ENCODE measurements at places on chromosomes 11 and 22.
A peak's percentile ranks its signal among the peaks of the same experiment; 100 is the strongest.

- DNase-seq: no peak
Observed at GRCh38 chr11:120645639-120646038, 134.1 kb downstream of the GRIK4 start.

- DNase-seq: no peak
Observed at GRCh38 chr11:89327885-89328284, 150.2 kb downstream of the TYR start.

GRCh38 chr11:133809569-133810491 lies 35.5 kb downstream of the SPATA19 start:
- DNase-seq: no peak

DNA sequence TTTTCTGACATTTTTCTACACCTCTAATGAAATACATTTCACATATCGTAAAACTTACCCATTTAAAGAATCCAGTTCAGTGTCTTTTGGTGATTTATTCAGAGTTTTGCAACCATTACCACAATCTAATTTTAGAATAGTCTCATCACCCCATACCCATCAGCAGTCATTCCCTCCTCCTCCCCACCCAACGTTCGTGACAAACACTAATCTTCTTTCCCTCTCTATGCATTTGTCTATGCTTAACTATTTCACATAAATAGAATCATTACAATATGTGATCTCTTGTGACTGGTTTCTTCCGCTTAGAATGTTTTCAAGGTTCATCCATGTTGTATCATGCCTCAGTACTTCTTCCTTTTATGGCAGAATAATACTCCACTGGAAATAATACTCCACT lies 9.5 kb downstream of the TTC28 start:
- no peak for DNase-seq

- DNase-seq: no peak
Observed at GRCh38 chr11:92775003-92775676, 194.3 kb upstream of the MTNR1B start.

GRCh38 chr22:17802822-17803221 lies 28.6 kb upstream of the BID start:
- no peak for DNase-seq

DNA sequence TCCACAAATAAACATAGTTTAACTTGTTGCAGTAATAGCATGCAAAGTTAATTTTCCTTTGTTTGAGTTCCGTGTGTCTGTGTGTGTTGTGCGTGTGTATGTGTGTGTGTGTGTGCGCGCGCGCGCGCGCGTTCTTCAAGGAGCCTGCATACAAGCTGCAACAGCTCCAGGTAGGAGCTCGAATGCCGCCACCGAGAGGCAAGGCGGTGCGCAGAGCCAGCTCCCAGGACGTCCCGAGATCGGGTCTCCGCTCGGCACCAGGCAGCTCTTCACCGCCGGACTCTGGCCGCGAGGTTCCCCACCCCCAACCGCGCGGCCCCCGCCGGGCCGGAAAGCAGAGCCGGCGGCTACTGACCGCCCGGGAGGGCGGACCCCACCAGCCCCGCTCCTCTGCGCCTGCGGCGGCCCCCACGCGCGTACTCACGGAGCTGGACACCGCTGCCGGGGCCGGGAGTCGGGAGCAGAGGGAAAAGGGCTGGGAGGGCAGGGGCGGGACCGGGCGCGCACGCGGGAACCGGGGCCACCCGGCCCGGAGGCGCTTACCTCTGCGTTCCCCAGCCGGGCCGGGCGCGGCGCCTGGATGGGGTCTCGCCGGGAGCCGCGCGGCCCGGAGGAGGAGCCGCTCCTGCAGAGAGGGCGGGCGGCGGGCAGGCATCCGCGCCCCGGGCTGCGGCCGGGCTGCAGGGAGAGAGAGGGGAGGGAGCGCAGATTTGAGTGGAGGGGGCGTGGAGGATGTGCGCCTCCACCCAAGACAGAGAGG lies 40.4 kb upstream of the AKIP1 start:
- DNase-seq: peak; percentile 24

- DNase-seq: no peak
Observed at GRCh38 chr11:2777871-2778629, 78.3 kb upstream of the KCNQ1OT1 start.

DNA sequence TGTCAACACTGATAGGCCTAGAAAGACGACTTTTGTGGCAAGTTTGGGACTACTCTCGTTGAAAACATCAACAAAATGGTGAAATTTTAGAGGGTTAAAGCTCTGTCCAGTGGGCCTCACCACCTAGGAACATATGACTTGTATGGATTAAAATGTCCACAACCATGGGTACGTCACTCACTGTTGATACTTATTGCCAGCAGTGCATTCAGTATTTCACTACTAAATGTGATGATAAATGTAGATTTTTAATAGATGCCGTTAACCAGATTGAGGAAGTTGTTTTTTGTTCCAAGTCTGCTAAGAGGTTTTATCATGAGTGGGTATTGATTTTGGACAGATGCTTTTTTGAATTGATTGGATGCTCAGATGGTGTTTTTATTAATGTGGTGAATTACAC lies 33.7 kb downstream of the POLD3 start:
- no peak for DNase-seq

DNA sequence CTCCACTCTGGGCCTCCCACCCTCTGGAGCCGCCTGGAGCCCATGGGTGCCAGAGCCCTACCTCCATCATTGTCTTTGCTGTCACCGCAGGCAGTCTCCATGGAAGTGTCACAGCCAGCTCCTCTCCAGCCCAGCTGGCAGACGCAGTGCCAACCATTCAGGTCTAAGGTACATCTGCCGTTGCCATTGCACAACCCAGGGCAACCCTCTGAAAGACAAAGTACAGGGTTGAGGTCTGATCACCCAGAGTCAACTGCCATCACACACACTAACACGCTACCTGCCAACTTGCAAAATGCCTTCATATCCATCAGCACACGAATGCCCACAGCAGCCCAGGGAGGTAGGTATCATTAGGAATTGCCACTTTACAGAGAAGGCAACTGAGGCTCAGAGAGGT lies 196.3 kb upstream of the NARS2 start:
- no peak for DNase-seq

GRCh38 chr22:36465232-36466021 lies 16.0 kb downstream of the TXN2 start:
- DNase-seq: no peak

- no peak for DNase-seq
Observed at GRCh38 chr11:47791774-47792430, 24.8 kb upstream of the FNBP4 start.

DNA sequence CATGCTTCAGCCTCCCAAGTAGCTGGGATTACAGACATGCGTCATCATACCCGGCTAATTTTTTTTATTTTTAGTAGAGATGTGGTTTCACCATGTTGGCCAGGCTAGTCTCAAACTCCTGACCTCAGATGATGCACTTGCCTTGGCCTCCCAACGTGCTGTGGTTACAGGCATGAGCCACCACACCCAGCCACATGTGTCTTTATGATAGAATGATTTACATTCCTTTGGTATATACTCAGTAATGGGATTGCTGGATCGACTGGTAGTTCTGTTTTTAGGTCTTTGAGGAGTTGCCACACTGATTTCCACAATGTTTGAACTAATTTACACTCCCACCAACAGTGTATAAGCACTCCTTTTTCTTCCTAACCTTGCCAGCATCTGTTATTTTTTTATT lies 276.2 kb downstream of the METTL15 start:
- DNase-seq: no peak

- DNase-seq: no peak
Observed at GRCh38 chr11:11241284-11241683, 111.8 kb downstream of the CSNK2A3 start.

DNA sequence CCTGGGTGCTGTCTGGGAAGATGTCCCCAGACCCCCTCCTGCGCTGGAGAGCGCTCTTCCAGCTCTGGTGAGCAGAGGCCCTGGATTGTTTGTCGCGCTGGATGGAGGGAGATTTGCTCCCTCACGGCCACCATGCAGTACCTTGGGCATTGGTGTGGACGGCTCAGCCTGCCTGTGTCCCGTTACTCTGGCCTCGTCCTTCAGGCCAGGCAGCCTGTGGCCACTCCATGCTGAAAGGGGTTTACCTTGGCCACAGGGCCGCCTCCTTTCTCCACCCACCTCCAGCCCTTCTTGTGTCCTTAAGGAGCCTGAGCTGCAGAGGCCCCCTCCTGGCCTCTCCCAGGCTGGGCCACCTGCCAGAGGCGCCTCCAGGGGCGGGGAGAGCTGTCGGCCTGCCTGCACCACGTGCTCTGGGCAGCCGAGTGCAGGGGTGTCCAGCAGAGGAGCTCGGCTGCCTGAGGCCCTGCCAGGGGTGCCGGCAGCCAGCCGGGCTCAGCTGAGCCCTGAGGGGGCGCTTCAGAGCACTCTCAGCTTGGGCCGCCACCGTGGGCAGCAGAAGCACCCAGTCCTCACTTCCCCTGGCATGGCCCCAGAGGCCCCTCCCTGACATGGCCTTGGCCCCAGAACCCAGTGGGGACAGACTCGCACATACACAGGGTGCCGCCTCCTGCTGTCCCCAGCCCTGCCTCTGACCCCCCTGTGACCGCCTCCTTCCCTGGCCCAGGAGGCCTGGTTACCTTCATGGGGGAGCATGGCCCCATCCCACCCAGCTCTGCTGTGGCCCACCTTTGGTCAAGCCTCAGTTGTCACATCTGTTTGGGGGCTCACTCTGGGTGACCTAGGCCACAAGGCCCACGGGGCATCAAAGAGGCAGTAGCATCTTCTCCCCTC lies 3.4 kb downstream of the CCND1 start:
- no peak for DNase-seq

DNA sequence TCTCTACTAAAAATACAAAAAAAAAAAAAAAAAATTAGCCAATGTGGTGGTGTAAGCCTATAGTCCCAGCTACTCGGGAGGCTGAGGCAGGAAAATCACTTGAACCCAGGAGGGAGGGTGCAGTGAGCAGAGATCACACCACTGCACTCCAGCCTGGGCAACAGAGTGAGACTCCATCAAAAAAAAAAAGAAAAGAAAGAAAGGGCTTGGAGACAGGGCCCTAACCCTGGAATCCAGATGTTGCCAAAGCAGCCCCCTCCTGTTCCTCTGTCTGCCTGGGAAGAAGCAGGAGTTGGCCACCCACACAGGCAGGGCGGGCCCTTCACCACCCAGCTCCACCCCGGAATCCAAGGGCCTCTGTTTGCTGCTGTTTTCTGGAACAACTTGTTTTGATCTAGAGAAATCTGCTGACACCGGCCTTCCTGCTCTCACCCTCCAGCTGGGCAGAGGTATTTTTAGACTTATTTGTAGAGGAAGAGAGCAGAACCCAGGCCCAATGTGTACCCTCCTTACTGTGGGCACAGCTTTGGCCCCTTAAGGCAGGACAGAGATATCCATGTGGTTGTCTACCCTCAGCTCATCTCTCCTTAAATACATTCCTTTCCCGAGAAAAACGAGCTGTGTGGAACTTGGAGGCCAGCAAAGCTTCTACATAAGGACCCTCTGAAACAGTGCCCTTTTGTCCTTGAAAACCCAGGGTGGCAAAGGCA lies 2.7 kb upstream of the NEAT1 start:
- DNase-seq: peak; percentile 87

- no peak for DNase-seq
Observed at GRCh38 chr22:42959576-42960509, 55.1 kb downstream of the PACSIN2 start.

GRCh38 chr22:46055911-46056545 lies 79.1 kb upstream of the WNT7B start:
- no peak for DNase-seq

GRCh38 chr22:45554040-45554406 lies 51.3 kb downstream of the FBLN1 start:
- DNase-seq: no peak

GRCh38 chr22:45743687-45744086 lies 72.1 kb downstream of the ATXN10 start:
- DNase-seq: no peak

GRCh38 chr11:131136486-131136885 lies 220.2 kb upstream of the SNX19 start:
- no peak for DNase-seq

- no peak for DNase-seq
Observed at GRCh38 chr11:113440816-113441215, 34.4 kb downstream of the DRD2 start.

- no peak for DNase-seq
Observed at GRCh38 chr11:93497596-93497995, 45.6 kb downstream of the SMCO4 start.

GRCh38 chr11:110675548-110675947 lies 36.7 kb downstream of the ARHGAP20 start:
- DNase-seq: no peak

DNA sequence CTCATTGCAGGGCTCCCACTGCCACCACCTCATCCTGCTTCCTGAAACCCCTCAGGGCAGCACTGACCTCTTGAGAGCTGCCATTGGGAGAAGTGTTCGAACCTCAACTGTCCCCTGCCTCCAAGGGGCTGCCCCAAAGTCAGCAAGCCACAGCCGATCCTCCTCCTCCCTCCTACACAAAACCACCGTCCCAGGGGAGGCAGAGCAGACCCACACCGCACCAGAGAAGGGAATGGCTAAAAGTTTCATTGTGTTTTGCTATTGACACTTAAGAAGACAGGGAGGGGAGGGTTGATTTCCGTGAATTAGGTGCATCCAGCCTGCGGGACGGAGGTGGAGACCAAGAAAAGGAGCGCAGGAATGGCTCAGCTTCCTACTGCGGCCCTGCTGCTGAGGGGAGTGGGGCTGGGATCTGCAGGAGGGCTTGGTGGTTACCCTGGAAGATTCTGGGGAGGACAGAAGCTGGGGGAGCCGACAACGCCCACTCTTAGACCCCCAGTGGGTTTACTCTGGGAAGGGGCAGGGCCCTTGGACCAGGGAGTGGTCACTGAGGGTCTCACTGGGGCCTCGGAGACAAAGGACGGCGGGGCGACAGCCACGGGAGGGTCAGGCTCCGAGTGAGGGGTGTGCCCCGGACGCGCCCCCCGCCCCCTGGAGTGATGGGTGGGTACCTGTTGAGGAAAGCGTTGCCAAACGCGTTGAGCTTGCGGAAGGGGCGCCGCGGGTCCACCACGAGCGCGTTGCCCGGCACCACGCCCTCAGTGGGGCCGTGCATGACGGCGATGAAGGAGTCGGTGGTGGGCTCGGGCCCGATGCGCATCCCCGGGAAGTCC lies 815 bp downstream of the EHD1 start:
- DNase-seq: no peak

Data from activated CD4-positive, alpha-beta T cell treated with anti-CD3 and anti-CD28 coated beads, Interleukin-2, Interleukin-4, amounts not matched to agents 100 ng/mL and 50 ng/mL, durations not matched to agents 16 hours and 8 hours (primary cell).